ENCODE measurements at places on chromosomes 2 and 18.

GRCh38 chr2:169819106-169819505 is 5.6 kb downstream of the METTL5 start:
- DNase-seq: no peak

DNA sequence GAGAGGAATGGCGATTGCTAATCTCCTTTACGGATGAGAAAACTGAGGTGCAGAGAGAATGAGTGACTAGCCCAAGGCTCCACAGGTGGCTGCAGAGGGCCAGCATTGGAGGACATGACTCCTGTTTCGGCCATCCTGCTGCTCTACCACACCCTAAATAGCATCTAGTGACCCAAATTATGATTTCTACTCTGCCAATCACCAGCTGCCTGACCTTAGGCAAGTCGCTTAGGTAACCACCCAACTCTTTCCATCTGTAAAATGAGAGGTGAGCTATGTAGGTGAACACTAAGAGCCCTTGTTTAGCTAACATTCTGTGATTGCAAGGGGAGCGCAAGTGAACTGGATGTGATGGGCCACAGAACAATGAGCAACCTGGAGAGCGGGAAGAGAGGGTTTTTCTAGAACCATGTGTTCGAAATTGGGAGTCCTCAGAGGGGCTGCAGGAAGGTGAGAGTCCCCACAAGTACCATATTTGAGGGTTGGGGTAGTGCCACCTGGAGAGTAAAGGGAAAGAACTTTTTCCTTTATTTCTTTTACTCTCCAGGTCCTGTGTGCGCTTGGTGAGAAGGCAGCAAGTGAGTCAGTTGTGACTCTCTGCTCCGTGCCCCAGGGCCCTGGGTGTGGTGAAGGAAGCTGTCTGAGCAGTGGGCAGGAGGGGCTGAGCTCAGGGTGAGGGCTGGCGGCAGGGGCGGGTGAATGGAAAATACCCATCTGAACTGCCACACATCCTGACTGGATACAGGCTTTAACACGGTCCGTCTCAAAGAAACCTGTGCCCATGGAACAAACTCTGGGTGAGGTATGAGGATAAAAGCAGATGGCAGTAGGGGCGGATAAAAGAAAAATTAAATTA is 2.4 kb downstream of the CYP27C1 start:
- DNase-seq: no peak

GRCh38 chr2:209878701-209879100 is 107.1 kb downstream of the UNC80 start:
- DNase-seq: no peak

DNA sequence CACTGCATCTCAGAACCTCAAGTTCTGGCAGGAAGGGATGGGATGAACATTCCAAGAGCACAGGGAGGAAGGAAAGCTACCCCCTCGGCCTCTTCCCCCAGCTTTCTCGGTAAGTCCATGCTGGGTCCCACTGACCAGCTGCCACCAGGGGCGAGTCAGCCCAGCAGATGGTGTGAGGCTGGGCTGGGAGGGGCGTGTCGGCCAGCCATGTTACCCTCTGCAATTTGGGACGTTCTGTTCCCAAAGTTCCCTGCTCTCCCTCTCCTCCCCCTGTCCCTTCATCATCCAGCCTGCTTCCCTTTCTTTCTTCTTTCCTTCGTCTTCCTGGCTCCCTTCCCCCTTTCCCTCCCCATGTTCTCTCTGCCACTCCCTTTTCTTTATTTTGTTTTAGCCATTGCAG is 74.3 kb upstream of the TNP1 start:
- no peak for DNase-seq

DNA sequence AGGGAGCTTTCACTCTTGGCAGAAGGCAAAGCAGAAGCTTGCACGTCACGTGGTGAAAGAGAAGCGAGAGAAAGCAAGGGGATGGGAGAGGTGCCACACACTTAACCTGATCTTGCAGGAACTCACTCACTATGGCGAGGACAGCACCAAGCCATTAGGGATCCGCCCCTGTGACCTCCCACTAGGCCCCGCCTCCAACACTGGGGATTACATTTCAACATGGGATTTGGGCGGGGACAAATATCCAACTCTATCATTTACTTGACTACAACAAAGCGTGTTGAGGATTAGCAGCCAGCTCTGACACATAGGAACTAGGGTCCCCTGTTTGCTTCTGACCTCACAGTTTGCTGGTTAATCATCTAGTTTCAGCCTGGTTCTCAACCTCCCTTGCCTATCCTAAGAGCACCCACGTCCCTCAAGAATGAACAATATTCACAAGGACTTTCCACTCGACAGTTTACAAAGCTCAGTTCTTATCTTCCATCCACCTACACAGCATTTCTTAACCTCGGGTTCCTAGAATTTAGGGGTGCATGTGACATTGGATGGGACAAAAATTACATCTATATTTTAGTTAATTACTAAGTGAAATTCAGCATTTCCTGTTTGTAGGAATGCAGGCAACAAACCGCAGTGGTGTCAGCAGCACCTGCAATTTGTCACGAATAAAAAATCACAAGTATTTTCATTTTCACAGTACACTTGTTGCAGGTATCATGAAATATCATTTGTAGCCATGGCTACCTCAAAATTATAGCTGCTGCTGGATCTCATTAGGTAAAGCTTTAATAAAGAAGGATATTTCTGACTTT is 36.0 kb downstream of the LBH start:
- no peak for DNase-seq

DNA sequence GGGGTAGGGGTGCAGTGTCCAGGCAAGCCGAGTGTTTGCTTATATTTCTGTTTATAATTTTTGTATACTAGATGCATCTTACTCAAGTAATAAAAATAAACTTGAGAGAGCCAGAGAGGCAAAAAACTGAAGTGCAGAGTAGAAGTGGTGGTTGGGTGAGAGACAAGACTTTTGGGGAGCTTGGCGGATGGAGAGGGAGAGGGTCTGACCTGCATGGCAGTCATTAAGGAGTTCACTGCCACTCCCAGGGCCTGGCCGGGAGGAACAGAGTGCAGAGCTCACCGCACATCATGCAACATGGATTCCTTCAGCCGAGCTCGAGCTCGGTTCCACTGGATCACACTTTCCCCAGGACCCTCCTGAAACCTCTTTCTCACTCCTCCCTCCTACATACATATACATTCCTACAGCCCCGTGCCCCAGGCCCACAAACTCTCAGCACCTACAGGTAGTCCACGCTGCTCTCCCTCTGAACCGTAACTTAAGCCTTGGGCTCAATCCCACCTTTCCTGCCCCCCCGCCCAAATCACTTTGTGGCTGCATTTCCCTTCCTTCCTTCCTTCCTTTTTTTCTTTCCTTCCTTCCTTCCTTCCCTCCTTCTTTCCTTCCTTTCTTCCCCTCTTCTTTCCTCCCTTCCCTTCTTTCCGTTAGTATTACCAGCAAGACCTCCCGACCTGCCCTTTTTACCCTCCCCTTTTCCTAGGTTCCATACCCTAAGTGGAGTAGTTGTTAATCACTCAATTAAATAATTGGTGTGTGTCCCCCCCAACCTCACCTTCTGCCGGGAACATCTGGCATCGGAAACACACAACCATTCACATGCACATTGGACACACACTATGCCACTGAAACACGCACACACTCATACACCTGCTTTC is 37.1 kb upstream of the ATP6V1B1 start:
- no peak for DNase-seq

DNA sequence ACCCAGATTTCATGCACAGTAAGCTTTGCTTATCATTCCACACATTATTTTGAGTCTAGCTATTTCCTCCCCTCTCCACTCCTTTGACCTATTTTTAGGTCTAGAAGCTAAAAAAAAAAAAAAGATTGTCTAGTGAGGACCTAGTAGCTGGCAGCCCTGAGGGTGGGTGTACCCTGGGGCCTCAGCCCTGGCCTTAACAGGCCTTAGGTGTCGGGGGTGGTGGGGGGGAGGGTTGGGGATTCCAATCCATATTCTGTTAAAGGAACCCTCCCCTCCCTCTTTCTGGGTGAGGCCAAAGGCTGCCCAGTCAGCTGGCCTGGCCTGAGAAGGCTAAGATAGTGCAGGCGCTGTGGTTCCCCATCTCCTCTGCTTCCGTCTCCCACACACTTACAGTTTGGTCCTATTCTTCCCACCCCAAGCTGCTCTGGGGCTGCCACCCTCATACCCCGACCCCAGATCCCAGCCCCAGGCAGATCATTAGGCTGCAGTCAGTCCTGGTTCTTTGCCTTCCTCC is 65.5 kb upstream of the HK2 start:
- DNase-seq: no peak

DNA sequence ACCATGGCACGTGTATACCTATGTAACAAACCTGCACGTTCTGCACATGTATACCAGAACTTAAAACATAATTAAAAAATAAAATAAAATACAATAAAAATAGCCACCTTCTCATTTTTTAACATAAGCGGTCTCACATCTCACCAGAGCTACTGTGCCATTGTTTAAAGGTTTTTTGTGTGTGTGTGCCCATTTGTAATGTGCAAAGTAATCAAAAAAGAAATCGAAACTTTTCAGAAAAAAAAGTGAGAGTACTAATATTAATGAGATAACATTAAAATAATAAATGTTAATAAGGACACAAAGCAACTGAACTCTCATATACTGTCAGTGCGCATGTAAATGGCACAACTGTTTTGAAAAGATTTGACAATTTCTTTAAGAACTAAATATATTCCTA is 60.5 kb downstream of the FANCL start:
- DNase-seq: no peak

DNA sequence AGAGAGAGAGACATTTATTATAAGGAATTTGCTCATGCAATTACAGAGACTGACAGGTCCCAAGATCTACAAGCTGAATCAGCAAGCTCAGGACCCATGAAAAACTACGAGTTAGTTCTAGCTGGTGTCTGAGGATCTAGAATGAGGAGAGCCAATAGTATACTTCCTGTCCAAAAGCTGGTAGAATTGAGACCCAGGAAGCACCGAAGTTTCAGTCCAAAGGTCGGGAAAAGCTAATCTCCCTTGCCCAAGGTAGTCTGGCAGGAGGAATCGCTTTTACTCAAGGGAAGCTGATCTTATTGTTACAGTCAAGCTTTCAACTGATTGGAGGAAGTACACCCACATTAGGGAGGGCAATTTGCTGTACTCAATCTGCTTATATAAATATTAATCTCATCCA is 389.6 kb downstream of the ADCYAP1 start:
- no peak for DNase-seq

DNA sequence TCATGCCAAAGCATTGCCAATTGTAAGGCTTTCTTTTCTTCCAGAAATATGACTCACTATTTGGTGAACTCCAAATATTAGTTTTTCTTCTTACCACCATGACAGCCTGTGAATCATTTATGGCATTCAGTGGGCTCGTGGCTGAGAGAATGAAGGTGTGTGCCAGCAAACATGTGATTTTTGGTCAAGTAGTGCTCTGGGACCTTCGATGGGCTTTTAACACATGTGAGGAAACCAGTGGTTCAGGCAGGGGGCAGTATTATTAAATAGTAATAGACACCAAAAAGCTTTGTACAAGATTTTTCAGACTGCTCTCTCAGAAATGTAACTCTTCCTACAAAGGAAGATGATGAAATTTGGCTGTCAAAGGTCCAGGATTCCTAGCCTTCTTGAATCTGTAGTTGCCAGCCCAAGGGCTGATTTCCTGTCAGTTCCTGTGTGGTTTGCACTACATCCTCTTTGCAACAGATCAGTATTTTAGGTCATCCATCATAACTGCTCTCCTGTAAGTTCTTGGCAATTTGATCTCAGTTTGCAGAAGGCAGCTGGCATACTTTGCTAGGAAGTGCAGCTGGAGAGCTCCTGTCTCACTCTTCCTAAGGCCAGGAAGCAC is 64.3 kb downstream of the BABAM2 start:
- no peak for DNase-seq

DNA sequence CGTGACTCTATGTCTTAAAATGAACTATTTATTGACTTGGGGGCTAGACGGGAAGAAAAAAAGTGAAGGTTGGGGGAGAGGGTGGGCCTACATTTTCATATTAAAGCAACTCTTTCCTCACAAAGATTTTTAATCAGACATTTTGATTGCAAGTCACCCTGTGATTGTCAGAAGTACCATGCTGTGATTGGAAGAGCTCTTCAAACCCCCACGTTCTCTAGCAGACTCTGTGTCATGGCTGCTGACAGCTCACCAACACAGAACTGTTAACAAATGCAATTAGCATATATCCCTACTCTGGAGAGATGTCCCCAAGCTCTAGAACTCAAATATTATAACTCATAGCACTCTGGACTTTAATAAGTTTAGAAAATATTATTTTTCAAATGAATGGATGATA is 428.4 kb upstream of the DCC start:
- DNase-seq: no peak

DNA sequence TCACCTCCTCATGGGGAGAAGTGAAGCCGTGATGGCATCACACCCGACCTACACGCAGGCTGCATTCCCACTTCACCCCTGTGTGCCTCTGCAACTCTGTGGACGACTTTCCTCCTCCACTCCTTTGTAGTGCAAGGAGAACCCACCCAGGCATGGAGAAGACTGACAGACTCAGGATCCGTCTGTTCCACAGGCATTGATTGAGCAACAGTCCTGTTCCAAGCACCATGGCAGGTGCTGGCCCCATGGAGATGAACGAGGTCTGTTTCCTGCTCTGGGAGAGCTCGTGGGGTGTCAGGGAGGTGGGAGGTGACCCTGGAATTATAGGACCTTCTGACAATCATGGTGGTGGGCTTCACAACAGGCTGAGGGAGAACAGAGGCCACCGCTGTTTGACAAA is 284.7 kb upstream of the HDAC4 start:
- no peak for DNase-seq

DNA sequence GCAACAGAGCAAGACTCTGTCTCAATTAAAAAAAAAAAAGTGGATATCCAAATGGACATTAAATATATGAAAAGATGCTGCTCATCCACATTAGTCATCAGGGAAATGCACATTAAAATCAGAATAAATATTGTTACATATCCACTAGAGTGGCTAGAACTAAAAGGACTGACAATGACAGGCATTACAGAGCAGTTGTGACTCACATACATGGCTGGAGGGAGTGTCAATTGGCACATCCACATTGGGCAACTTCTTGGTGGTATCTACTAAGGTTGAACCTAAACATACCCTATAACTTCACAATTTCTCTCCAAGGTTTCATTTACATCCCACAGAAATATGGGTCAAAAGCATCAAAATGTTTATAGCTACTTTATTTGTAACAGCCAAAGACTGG is 14.0 kb upstream of the DNER start:
- no peak for DNase-seq

Data from stimulated activated naive B cell treated with anti-CD40 and anti-IgM and Interleukin-4, amounts not matched to agents 10 μg/mL and 1 μg/mL and 100 μg/mL, for 72 hours (primary cell).